Fibroblast of skin of abdomen (primary cell): ENCODE measurements at places on chromosomes 4 and X.

GRCh38 chr4:26206339-26206738, 114.5 kb upstream of the RBPJ start:
- DNase-seq = peak; percentile 71

GRCh38 chr4:76874176-76874575, 23.8 kb downstream of the SOWAHB start:
- no peak for DNase-seq

GRCh38 chrX:81278616-81279015, 76.7 kb downstream of the SH3BGRL start:
- DNase-seq = no peak

DNA sequence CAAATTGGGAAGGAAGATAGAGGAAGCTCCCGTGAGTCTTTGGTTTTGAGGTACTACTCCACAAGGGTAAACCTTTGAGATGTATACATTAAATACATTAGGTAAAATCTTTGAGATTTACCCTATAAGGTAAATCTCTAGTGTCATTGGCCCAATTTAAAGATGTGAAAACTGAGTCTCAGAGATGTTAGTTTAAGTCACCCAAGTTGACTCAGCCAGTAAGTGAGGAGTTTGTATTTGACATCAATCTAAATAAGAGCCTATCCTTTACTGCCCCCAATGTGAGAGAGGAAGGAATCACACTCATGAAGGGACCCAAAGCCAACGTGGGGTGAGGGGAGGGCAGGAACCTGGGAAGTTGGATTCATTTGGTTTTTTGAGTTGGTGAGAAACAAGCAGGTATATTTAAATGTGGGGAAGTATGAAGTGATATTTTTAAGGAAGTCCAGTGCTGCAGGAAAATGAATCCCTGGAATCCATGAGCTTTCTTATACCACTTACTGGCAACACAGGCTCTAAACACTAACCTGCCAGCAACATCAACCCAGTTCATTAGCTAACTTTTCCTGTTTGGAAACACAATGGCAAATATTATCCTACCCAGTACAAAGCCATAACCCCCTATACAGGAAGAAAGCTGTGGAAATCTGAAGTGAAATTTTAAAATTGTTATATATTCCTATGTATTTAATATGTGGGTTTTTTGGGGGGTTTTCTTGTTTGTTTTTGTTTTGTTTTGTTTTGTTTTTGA, 55.3 kb downstream of the PALLD start:
- no peak for DNase-seq

GRCh38 chr4:78018271-78019049, 38.7 kb upstream of the FRAS1 start:
- no peak for DNase-seq

- DNase-seq = no peak
Observed at GRCh38 chr4:1293991-1294390, 4.3 kb downstream of the MAEA start.

DNA sequence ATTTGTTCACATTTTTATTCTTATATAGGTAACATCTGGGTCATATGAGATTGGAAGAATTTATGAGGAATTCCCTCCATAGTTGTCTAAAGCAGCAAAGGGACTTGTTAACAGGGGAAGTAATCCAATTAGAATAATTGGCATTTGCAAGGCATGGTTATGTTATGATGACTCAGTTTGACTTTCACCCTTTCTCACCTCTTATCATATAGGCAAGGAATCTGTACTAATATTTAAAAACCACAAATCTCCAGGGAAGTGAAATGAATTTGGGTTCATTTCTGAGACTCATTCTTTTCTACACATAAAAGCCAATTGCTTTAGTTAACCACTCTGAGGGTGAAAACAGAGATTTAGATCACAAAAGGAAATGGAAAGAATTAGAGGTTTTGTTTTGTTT, 281.5 kb upstream of the DKK2 start:
- peak; percentile 69 for DNase-seq

DNA sequence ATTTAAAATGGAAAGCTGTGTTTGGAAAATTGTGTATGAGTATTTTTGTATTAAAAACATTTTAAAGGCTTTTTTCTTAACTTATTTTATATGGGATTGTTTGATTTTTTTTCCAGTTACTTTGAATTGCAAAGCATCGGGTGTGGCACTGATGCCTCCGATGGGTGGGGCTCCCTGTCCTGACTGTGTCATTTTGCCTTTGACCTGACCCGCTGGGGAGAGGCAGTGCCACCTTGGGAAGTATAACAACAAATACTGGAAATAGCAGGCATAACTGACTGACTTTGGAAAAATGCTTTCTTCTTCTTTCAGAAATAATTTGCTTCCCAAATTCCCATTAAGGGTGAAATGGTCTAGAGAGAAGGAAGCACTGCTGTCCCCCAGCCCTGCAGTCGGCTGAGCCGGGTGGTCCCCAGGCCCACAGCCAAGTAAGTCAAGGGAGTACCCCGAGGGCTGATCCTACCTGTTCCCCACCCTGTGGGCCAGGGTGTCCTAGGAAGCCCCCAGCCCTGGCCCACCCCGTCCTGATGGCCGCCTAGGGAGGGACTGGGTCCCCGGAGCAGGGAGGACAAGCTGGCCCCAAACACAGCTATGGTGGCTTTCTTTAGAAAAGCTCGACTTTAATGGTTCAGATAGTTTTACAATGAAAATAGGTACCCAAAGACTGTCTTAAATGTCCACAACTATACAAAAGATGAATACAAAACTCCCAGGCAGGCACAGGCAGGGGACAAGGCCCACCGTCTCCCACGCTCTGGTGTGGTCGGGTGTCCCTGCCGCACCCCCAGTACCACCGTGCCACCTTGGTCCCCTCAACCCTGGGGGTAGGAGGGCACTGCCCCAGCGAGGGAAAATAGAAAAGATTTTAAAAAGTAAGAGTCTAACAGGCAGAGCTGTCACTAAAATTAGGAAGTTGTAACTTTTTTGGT, 26.4 kb downstream of the NELFA start:
- DNase-seq = no peak

DNA sequence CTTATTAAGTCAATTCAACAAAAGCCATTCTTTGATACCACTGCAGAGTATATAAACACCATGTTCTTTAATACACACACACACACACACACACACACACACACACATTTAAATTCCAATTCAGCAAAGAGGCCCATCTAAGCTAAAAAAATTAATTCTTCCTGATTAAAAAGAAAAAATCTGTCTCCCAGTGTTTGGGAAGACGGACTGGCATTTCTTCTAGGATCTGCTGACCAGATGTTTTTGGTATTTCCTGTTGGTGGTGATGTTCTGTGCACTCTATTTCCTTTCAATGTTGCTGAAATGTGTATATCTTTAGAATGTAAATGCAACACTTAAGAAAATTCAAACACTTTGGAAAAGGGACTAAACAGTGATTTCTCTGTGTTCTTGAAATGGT, 243.8 kb downstream of the THOC2 start:
- DNase-seq = peak; percentile 55

DNA sequence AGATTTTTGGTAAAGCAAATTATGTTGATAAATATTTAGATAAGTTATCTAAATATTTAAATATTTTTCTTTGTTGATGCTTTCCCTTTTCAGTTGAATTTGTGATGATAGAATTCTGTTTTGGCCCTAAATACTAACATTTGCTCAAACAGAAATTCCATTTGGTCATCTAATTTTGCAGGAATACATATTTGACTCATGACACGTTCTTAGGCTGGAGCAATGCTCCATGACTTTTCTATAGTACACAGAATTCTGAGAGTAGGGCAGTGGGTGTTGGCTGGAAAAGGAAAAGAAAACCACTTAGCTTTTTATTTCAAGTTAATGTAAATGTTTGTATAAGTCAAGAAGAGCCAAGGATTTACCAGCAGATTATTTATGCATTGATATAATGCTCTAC, 58.6 kb upstream of the GK2 start:
- peak; percentile 50 for DNase-seq

GRCh38 chr4:54941994-54942552, 183.3 kb downstream of the KDR start:
- DNase-seq = peak; percentile 17

DNA sequence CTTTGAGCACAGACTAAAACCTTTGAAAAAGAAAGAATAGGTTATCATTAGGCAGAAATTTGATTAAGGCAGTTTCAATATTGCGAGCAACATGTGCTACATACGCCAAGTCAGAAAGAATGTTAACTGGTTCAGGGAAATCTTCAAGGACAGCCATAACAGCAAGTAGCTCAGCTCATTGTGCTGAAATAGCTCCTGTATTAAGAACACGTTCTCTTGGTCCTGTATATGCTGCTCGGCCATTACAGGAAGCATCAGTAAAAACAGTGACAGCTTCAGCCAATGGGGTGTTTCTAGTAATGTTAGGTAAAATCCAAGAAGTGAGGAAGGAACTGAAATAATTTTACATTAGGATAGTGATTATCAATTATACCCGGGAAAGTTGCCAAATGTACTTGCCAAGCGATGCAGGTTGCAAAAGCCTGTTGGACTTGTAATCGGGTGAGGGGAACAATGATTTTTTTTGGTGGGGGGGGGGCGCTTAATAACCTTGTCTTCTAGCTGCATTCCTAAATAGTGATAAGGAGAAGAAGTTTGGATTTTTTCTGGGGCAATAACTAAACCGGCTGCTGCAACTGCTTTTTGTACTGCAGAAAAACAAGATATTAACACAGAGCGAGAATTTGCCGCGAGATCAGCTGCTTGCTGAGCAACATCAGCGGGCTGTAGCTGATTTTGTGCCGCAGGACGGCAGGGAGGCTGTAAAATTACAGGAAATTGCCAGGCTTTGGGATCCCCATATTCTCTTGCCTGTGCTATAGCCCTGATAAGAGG, 49.4 kb upstream of the RASSF6 start:
- peak; percentile 34 for DNase-seq

GRCh38 chr4:27666943-27667342, 806.3 kb downstream of the STIM2 start:
- peak; percentile 9 for DNase-seq

- DNase-seq = no peak
Observed at GRCh38 chr4:145839151-145839550, 99.5 kb downstream of the ZNF827 start.

GRCh38 chrX:57104406-57104805, 16.9 kb downstream of the SPIN2B start:
- DNase-seq = no peak

DNA sequence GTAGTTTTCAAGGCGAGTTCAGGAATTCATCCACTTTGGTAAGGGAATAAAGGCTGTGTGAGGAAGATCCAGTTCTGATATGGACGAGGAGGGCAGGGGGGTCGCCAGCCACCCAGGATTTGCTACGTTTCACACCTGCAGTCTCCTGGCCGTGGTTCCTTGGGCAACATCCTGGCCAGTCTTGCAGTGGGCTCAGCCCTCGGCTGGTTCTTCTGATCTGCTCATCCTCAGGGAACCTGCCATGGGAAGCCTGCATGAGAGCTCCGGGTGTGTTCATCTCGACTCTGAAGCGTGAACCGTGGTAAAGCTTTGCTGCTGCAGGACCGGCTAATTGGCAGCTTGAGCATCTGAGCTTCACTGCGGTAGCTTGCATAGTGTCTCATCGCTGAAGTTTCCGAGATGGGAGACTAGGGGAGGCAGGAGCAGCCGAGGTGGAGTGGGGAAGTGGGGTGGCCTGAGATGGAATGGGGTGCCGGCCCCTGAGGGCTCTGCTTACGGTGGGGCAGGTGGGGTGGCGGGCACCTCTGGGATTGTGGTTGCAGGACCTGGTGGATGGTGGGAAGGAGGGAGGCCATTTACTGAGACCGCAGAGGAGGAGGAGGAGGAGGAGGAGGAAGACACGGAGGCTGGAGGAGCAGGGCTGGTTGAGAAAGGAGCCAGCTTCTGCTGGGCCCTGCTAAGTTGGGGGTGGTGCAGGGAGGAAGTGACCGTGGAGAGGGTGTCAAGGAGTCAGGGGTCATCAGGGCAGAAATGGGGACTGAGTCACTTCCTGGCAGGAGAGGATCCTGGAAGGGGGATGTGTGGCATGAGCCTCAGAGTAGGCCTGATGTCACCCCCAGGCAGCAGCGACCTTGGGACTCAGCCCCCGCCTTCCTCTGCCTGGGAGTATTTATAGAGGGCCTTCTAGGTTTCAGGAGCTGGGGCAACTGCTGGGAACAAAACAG, 213.1 kb upstream of the PSAPL1 start:
- peak; percentile 75 for DNase-seq

GRCh38 chrX:23782863-23783588, at the start of gene SAT1:
SAT1 (plus strand) TSS chrX:23783173; CDS start chrX:23783352, 179 bp downstream.
- DNase-seq = peak; percentile 95

DNA sequence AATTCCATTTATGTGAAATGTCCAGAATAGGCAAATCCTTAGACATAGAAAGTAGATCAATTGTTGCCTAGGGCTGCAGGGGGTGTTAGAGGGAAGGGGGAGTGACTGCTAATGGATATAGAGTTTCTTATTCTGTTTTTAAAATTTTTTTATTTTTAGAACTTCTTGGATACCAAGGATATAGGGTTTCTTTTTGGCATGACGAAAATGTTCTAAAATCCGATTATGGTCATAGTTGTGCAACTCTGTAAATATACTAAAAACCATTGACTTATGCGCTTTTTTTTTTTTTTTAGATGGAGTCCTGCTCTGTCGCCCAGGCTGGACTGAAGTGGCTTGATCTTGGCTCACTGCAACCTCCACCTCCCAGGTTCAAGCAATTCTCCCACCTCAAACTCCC, 125.2 kb upstream of the USP9X start:
- no peak for DNase-seq

GRCh38 chr4:35771571-35771970, 472.7 kb downstream of the ARAP2 start:
- DNase-seq = peak; percentile 73

DNA sequence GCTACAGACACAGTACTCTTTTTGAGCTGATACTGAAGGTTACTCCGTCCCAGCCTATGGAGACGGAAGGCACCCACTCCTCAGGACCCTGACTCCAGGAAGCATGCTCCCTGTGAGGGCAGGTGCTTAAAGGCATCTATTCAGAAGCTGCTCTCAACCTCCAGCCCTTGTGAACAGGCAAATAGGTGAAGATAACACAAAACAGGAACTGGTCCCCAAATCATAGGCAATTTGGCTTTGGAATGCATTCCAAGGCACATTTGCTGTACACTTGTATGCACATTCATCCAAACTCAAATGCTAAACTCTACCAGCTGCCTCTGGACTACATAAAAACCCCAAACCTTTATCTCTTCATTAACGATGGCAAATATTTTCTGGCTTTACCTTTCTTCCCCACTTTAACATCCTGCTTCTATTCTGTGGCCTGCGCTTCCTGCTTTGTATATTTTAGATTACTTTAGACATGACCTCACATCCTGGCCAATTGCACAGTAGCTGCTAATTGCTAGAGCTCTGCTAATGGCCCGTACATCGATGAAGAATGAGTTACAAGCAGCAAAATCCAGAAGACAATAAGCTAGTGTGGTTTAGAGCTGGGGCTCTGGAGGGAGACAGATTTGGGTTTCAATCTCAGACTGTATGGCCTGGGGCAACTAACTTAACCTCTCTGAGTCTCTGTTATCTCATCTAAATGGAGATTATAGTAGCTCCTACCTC, 3.2 kb downstream of the SEL1L3 start:
- no peak for DNase-seq
